ENCODE measurements at places on chromosomes 6 and 20.

DNA sequence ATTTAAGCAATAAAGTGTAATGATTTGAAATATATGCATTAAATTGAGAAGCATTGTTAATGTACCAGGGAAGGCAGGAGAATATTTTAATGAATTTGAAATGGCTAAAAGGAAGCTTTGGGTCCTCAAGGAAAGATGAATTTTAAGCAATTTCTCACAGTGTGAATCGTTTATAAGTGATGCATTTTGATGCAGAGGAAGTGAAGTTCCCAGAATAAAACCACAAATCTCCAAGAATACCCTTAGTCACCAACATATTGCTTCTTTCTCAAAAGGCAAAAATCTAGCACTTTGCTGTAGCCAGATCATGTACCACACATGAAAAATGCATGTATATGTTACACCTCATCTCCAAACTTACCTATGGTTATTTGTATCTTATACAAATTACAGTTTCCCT, 11.7 kb downstream of the TPD52L1 start:
- DNase-seq, result no peak

DNA sequence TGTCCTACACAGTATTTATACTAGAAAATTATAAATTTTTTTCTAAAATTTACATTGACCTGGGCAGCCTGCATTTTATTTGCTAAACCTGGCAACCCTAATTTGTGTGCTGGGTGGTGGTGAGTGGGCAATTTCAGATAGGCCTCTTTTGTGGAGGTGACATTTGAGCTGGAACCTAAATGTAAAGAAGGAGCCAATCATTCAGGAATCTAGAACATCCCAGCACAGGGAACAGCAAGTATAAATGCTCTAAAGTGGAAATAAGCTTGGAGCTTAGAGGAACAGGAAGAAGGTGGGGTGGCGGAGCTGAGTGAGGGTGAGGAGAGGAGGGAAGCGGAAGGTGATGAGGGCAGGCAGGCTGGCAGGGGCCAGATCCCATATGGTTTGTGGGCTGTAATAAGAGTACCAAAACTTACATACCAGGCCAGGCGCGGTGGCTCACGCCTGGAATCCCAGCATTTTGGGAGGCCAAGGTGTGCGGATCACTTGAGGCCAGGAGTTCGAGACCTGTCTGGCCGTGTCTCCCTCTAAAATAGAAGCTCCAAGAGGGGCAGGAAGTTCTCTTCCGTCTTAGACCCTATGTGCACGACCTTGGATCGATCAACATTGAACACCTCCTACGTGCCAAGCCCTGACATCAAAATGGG, 549 bp upstream of the CSE1L start:
- DNase-seq, result no peak

GRCh38 chr6:44742201-44742600, 354.7 kb downstream of the CDC5L start:
- no peak for DNase-seq

DNA sequence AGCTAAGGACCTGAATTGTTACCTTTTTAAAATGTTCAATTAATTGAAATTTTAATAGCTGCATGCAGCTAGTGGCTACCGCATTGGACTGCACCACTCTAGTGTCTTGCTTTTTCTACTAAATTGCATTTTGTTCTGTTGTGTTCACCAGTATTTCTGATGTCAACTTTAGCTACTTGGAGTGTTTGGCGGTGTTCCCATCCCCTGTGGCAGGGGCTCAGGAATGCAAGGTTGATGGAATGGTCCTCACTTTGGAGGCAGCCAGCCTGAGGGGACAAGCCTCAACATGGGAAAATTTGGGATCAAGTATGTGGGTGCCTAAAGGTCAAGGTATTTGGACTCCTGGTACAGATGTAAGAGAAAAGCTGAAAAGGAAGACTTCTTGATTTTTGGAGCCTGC, 230.1 kb upstream of the PRND start:
- DNase-seq, result no peak

GRCh38 chr20:609371-609964, 641 bp downstream of the TCF15 start:
- DNase-seq, result no peak

DNA sequence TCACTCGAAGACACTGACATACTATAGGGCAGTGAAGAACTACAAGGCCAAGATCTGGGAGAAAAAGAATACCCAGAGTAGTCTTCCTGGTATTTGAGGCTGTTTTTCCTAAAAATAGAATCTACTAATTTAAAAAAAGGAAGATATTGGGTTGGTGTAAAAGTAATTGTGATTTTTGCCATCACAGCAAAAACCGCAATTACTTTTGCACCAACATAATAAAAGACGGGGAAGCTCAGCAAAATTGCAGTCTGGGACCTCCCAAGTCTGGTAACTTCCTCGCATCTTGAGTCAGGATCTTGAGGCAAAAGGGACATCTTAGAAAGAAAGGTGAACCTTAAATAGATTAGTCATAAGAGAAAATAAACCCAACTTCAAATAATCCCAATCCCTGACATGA, 77.2 kb upstream of the SMIM28 start:
- no peak for DNase-seq

DNA sequence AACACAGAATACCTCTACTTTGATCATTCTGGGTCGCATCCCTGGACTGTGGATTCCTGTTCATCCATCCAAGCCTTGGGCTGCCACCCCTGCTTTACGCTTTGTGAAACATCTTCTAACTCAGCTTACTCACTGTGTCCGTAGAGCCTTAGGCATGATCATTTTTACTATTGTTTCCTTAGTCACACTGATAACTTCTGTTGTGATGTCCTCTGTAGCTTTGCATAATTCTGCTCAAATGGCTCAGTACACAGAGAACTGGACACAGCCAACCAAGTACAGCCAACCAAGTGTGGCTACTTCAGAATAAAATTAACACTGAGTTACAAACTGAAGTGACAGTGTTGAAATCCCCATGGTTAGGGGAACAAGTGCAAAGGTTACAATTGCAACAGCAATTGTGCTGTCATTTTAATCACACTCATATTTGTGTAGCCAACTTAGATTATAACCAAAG, 8.6 kb upstream of the FKBP1A start:
- DNase-seq, result no peak

- no peak for DNase-seq
These were observed 219.6 kb downstream of the CD83 start for GRCh38 chr6:14337152-14337551.

GRCh38 chr20:5650280-5650691, 99.9 kb upstream of the SHLD1 start:
- DNase-seq, result no peak

Measured in stimulated activated CD4-positive, alpha-beta T cell treated with anti-CD3 and anti-CD28 coated beads, Interleukin-1b, Interleukin-23, amount 100 ng/mL, for 1 hour (primary cell).